DMS 273 treated with DMSO at 0.1 percent for 48 hours (cell line): ENCODE measurements at places on chromosomes 2 and 18.

DNA sequence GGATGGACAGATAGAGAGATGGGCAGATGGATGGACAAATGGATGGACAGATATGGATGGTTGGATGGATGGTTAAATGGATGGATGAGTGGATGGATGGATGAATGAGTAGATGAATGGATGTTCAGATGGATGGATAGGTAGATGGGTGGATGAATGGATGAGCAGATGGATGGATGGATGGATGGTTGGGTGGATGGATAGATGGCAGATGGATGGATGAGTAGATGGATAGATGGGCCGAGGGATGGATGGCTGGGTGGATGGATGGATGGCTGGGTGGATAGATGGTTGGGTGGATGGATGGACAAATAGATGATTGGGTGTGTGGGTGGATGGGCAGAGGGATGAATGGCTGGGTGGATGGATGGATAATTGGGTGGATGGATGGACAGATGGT is 98.9 kb upstream of the OTOS start:
- no peak for DNase-seq

DNA sequence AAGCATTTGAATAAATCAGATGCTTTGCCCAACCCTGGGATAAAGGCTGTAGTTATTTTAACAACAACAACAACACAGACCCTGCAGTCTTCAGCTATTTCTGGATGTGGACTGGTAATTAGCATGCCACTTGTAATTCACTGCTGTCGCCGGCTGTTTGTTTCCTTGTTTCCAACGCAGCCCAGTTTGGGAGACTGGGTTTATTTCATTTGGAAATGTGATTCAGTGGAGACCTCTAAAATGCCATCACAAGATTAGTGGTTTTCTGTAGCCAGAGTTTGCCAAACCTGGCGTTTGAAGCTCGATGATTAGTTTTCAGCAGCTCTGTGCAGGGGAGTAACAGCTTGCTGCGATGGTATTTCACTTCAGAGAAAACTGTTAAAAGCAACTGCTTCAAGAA is 83.5 kb downstream of the LDLRAD4 start:
- DNase-seq = no peak

DNA sequence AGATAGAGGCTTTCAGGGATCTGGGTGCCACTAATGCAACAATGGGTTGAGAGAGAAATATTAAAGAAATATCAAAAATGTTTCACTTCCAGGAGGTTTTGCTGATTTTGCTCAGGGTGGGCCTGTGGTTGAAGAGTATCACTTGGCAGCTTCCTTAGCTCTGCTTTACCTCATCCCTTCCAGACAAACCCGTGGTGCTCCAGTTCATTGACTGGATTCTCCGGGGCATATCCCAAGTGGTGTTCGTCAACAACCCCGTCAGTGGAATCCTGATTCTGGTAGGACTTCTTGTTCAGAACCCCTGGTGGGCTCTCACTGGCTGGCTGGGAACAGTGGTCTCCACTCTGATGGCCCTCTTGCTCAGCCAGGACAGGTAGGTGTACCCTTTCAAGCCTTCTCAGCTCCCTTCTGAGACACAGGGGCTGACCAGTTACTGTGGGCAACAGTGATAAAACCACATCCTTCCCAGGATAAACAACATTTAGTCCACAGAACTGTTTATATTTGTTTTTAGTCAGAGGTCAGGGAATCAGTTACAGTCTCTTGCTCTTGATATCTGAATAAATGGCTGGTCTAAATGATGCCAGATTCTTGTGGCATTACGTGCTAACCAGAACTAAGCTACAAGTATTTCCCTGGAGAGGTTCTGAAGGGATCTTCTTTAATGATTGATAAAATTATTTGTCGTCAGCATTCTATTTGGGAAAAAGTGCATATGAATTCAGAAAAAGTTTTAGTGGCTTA is 7.0 kb downstream of the SLC14A1 start:
- DNase-seq = no peak

GRCh38 chr2:12347066-12347493 is 369.7 kb upstream of the TRIB2 start:
- no peak for DNase-seq

GRCh38 chr2:68762665-68763064 is 28.1 kb downstream of the ARHGAP25 start:
- DNase-seq = no peak

DNA sequence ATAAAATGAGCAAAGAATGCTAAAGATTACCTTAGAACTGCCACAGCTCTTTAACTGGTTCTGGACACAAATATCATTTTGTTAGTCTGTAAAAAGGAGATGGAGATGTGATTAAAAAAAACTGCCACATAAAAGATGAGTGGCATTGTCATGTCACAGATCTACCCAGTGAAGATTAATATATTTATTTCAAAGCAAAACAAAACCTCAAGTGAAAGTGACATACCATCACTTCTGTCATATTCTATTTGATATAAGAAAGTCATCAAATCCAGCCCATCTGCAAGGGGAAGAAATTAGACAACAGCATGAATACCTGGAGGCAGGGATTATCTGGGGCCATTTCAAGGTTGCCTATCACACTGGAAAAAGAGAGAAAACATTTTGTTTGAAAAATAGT is 417.6 kb upstream of the LRRTM4 start:
- DNase-seq = no peak

GRCh38 chr2:105809097-105809473 is 64.4 kb downstream of the NCK2 start:
- DNase-seq = no peak

- DNase-seq = no peak
These were observed 1129.4 kb downstream of the TDRD15 start for GRCh38 chr2:22253171-22253570.

- DNase-seq = no peak
These were observed 7.4 kb downstream of the RAPGEF4 start for GRCh38 chr2:172742931-172743540.

DNA sequence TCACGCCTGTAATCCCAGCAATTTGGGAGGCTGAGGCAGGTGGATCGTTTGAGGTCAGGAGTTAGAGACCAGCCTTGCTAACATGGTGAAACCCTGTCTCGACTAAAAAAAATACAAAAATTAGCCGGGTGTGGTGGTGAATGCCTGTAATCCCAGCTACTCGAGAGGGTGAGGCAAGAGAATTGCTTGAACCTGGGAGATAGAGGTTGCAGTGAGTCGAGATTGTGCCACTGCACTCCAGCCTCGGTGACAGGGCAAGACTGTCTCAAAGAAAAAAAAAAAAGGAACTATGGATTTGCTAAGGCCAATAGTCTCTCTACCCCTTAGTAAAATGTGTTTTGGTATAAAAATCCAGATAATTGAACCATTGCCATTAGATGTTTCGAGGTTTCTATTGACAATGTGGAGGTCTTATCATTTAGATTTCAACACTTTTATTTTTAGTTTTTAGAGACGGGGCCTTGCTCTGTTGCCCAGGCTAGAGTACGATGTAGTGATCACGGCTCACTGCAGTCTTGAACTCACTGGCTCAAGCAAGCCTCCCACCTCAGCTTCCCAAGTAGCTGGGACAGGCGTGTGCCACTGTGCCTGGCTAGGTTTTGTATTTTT is 1.1 kb upstream of the TXNDC2 start:
- DNase-seq = no peak

- no peak for DNase-seq
These were observed 202.5 kb upstream of the SESTD1 start for GRCh38 chr2:179467111-179467510.

DNA sequence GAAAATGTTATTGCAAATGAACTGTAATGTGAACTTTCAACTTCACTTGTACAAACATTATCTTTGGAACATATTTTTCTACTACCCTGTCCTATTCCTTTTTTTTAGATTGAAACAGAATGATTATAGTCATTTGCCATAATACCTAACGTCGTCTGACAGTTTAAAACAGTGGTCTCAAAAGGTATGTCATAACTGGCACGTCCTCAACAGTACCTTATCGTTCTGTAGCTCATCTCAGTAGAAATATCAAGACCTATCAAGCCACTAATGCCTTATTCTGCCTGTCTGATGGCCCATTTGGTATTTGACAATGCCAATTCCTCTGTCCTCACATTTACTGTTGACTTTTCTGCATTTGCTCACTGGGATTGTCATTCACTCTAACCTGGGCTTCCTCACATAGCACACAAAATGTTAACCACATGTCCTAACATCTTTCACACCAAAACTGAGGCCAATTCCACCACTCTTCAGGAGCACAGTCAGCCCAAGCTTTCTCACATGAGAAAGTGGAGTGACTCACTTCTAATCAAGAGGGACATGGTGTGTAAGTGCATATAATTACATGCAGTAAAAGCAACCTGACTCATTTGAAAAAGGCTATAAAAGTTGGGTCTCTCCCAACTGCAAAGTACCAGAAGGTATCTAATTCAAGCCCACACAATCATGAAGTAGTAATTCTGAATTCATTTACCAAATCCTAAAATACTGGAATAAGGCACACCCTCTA is 34.8 kb downstream of the DNER start:
- DNase-seq = no peak

DNA sequence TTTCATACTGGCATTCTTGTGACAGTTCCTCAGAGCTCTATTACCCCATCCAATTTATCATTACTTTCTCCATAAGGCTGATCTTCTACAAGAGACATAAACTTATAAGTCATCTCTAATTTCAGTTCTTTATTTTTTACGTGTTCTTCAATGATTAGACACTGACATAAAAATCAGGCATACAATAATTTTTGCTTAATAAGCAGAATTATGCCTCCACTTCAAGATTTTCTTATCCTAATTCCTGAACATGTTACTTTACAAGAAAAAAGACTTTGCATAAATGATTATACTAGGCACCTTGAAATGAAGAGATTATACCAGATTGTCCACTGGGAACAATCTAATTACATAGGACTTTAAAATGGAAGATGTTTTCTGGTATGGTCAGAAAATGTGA is 1304.5 kb upstream of the SLC39A10 start:
- DNase-seq = no peak

GRCh38 chr2:153235516-153235915 is 243.0 kb downstream of the RPRM start:
- no peak for DNase-seq

DNA sequence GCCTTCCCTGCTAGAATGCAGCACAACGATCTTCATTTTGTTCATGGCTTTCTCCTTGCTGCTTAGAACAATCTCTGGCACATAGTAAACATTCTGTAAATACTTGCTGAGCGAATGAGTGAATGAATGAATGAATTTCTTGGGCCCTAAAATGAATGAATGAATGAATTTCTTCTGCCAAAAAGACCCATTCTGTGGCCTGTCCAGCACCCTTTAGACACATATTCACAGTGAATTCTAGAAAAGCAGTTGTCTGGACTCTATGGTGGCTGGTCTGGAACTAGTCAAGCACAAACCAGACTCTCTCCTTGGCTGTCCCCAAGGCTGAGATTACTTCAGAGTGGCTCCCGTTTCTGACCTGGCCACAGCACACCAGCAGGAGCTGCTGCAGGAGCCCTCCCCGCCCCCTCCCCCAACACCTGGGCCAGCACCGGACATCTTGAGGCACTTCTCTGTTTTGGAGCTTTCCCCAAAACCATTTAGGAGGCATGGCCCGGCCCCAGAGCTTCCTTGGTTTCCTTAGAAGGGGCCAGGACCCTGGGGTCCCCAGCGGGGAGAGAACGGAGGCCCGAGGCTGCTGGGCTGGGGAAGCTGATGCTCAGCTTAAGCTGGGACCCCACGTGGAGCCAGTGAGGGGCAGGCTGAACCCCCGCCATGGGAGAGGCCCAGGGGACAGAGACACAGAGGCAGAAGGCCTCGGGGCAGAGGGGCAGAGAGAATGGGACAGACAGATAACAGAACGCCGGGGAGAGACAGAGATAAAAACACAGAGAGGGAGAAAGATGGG is 159.0 kb downstream of the ZFP36L2 start:
- no peak for DNase-seq

DNA sequence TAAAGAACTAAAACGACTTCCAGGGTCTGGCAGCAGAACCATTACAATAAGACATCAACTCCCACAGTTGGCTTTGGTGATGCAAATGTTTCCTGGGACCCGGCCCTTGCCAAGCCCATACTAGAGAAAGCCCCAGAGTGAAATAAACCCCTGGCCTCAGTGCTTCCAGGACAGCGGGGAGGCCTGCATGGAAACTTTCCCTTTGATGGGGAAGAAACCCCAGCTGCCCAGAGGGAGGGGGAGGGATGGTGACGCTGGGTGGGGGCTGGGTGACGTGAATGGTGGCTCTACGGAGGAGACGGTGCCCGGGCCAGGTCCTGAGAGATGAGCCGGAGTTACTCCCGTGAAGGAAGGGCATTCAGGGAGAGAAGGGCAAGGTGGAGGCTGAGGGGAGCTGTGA is 27.5 kb downstream of the INHBB start:
- DNase-seq = no peak
